ENCODE measurements at places on chromosomes 2 and 18.

DNA sequence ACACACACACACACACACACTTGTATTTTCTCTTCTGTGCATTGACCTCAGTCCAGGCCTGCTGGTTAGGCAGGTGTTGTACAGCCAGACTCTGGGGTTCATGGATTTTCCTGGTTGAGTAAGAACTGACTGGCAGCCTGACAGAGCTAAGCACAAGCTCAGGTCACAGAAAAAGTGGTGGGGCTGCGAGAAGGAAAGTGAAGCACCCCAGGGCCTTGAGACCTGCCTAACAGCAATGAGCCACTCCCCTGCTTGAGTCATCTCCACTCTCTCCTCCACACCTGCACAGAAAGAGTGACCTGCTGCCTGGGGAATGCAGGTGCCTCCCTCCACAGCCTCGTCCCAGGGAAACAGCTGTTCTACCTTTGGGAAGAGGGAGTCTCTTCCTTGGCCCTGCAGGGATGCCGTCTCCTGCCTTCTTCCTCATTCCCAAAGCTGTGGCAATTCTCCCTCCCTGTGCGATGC lies 91.4 kb upstream of the LGALSL start:
- no peak for DNase-seq

DNA sequence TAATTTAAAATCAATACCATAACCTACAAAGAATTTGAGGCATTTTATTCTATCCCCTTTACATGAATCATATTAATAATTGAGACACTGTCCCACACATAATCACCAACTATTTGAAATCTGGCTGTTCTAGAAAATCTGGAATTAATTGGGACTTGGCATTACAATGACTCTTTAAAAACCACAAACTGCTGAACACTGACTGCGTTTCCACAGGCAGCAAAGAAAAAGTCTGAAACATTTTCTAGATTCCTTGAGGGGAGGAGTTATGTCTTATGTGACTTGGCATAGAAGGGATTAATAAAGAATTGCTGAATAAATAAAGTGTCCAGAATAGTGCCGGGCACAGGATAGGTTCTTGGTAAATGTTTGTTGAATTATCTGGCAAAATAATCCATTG lies 61.4 kb downstream of the GPR39 start:
- DNase-seq = no peak

GRCh38 chr2:74510272-74510671 lies 2.8 kb upstream of the PCGF1 start:
- DNase-seq = no peak

DNA sequence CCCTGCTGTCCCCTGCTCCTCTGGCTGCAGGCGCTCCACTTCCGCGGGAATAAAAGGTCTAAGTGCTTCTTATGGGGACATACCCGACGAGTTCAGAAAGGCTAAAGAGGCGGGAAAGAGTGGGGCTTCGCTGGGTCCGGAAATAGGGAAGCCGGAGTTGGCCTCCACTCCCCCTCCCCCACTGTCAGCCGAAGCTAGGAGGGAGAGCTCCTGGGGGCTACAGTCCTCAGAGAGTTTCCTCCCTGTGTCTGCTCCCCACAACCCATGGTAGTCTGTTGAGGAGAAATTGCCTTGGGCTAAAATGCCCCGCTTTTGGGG lies 7.2 kb downstream of the GAD1 start:
- DNase-seq = no peak

DNA sequence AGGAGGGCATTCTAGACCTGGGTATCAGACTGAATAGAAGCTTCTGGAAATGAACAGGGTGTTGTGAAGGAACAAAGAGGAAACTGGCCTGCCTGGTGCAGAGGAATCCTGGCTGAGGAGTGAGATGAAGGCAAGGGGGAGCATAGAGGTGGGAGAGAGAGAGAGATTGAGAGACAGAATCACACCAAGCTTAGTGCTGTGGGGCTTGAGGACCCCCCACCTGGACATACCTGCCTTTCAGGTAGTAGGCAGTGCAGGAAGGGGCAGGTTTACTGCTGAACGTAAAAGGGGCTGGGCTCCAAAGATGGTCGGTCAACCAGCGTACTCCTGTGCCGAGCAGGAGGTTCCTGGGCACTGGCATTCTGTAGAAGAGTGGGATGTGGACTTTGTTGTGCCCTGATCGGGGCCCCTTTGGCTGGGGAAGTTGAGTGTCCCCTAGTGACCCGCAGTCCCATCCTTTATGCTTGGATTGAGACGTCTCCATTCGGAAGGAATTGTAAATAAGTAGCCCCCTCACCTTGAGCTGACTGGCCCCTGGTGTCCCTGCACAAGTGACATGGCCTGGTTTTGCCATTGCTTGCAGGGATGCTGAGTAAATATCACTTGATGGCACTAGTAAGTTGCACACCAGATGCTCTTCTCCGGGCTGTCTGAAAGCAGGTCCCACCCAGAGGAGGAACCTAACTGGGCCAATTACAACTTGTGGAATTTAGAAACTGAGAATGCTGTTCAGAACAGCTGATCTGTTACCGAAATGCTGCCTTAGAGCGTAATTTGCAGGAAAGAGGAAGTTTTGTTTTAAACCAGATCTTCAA lies 1.4 kb downstream of the UBE2F start:
- peak; percentile 9 for DNase-seq

DNA sequence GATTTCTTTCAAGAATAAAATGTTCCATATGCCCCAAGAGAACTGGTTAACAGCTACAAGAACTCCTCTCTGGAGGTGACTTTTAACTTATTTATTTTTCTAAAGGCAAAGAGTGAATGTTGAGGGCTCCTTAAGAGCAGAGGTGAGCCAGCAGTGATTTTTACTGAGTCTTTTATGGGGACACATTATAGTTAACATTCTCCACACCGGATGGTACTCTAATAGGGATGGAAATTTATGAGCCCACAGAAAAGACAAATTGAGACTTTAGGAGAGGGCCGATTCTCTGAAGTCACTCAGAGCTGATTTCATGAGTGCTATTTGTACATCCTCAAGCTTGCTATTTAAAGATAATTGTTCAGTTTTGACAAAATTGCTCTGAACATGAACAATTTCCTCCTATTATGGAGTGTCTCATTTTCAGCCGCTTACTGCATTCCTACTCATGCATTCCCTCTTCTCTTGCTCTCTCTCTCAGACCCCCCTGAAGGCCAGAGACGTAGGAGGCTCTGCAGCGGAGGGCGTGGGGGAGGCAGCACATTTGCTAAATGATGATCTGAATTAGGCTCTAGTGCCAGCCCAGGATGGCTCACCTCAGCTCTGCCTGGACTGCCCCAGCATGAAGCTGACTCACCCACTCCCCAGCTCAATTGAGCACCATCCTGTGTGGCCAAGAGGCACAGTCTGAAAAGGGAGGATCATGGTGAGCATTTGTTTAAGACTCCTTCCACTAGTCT lies 5.9 kb upstream of the RPL37A start:
- no peak for DNase-seq

DNA sequence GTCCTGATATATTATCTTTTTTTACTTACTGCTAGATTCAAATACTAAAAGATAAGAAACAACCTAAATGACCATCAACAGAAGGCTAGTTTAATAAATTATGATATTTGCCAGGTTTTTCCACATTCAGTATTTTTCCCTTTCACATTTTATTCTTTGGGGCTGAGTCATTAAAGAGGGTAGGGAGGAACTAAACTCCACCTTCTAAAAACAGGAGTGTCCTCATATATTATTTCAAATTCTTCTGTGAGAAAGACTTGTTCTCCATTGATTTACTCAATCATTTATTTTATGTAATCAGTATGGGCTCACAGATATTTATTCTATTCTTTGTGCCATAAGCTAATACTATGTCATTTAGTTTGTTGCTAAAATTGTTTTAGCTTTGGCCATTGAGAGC lies 9.0 kb downstream of the HDHD2 start:
- no peak for DNase-seq

DNA sequence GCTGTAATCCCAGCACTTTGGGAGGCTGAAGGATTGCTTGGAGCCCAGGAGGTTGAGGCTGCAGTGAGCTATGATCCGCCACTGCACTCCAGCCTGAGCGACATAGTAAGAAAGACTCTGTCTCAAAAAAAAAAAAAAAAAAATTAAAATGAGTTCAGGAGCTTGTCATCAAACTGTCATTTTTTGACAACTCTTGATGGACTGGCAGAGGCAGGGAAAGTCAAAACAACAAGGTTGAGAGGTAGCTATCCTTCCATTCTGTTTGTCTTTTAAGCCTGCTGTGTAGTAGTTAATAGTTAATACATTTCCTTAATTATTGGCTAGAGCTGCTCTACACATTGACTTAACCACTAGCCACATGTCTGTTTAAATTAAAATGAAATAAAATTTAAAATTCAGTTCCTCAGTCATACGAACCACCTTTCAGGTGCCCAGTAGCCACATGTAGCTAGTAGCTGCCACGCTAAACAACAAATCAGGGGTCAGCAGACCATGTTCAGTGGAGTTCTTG lies 22.7 kb downstream of the DPYSL5 start:
- DNase-seq = no peak

DNA sequence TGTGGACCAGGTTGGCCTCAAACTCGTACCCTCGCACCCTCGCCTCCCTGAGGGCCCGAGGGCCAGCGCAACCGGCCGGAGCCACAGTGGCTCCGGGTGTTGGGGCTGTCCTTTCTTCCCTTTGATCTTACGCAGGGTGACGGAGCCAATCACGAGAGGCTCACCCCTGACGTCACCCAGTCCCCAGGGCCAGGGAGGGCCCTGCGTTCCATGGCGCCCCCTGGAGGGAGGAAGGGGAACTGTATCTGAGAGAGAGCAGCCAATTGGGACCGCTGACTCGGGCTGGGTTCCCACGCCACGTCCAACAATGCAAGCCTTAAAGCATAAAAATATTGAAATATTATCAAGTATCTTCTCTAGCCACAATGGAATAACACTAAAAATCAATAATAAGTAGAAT lies 432.8 kb upstream of the LRRTM4 start:
- DNase-seq = no peak

- DNase-seq = no peak
Measured at GRCh38 chr2:133461484-133461883, 106.8 kb downstream of the NCKAP5 start.

DNA sequence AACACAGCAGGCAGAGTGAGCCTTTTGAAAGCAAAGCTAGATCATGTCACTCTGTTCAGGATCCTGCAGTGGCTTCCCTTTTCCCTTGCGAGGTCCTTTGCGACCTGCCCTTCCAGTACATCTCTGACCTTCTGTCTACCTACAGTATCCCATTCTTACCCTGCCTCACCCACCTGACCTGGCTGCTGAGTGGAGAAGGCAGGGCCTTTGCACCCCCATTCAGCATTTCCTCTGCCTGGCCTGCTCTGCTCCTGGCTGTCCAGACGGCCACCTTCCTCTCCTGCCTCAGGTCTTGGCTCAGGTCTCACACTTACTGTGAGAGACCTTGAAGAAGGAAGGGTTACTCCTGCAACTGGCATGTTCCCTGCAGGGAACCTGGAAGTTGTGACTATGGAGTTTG lies 77.4 kb downstream of the MAPRE2 start:
- DNase-seq = no peak

DNA sequence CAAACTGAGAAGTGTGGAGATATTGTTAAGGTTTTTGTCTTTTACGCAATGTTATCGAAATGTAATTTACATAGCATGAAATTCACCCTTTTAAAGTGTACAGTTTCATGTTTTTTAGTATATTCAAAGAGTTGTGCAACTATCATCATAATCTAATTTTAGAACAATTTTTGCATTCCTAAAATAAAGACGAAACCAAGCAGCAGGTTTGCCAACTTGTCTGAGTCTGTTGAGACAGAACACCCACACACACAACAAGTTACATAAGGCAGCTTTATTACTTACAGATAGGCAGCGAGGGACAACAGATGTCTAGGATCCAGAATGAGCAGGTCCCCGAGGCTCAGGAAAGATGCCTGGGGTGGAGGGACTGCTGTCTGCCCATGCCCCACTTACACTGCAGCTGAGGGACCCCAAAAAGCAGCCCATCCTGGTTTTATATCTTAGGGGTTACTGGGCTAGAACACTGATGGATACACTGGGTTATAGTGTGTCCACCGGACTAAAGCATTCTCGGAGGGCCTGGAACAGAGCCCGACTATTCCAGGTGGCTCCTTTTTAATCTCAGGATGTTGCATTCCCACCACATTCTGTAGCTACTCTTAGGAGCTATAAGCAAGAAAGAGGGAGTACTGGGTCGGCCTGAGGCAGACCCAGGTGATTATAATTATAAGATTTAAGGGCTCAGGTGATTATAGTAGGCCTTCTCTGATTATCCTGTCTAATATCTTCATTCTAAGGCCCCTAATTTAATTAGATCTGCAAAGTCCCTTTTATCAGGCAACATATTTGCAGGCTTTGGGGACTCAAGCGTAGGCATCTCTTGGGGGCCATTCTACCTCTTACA lies 150.2 kb upstream of the DOK6 start:
- no peak for DNase-seq

- no peak for DNase-seq
Measured at GRCh38 chr2:62856228-62857040, 150.9 kb downstream of the EHBP1 start.

GRCh38 chr2:230007931-230008707 lies 60.6 kb downstream of the SLC16A14 start:
- peak; percentile 71 for DNase-seq

Data from stimulated activated CD8-positive, alpha-beta memory T cell treated with anti-CD3 and anti-CD28 coated beads, Interleukin-4, amount 100 ng/mL, for 1 hour (primary cell).